ENCODE measurements at places on chromosomes 1 and 21. TPM values are rescaled to one million over a fixed set of nuclear protein-coding genes. Genes with fewer than 3 reads are reported as not detected.

DNA sequence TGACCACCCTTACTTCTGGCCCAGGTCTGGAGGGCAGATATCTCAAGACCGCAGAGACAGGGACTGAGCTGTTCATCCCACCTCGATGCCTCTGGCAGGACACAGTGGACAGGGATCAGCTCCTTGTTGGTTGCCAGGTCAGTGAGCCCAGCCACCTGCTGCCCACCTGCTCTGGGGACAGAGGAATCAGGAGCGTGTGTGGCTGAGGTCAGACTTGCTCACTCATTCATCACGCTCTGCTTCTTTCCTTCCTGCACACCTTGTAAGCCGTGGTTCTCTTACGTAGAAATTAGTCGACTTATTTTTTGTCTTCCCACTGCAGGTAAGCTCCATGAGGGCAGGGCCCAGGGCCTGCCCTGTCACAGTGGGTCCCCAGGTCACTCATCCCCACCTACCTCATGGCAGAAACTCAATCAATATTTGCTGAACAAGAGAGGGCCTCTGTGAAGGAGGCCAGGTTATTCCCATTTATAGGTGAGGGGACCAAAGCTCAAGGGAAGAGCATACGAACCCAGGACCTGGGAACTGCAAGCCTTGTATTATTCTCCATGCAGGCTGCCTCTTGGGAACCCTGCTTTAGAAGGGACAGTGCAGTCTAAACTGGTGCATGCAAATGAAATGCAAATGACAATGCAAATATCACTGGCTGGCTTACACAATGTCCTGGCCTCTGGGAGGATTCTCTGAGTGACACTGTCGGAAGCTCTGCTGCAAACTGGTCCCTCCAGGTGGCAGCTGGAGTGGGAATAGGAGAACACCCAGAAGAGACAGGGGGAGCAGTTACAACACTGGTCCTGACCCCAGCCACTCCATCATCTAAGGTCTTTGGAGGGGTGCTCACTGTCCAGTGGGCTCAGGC is 58.4 kb upstream of the PAX7 start:
- H3K4me3 ChIP-seq: no peak overlapping the region
- H3K27me3 ChIP-seq: no peaks in the 10 kb centered on the region
- no peaks in the 10 kb centered on the region for H3K36me3 ChIP-seq
- no peak overlapping the region for H3K27ac ChIP-seq
- peaks cover 8% of the 10 kb centered on the region for H3K4me1 ChIP-seq

DNA sequence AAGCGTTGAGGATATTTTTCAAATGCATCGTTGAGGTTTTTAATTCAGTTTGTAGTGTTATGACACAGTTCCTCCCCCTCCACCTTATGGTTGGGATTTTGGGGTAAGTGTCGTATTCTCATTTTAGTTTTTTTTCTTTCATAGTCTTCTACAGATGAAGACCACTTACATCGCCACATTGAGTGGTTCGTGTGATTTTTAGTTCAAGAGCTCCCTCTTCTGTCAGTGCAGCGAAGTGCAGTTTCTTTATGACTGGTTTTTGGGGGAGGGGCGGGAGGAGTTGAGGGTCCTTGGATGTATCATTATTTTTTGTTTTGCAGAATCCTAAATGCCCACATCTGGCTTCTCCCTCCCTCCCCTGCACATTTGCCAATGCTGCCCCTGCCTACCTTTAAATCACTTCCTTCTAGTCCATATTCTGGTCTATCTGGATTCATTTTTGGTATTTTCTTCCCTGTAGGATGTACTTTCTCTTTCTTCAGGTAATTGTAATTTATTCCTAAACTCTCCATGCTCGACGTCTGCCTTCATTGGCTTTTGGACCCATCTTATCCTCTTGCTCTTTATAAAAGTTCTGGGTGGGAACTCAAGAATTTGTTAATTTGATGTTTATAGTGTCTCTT is 433.1 kb downstream of the CAMTA1 start:
- H3K27me3 ChIP-seq: peaks cover 8% of the 10 kb centered on the region
- no peaks in the 10 kb centered on the region for H3K36me3 ChIP-seq
- no peak for DNase-seq
- H3K4me1 ChIP-seq: no peaks in the 10 kb centered on the region
- H3K4me3 ChIP-seq: no peak overlapping the region

- no peaks in the 10 kb centered on the region for H3K4me1 ChIP-seq
- no peak overlapping the region for H3K4me3 ChIP-seq
- no peak for DNase-seq
- peaks cover 9% of the 10 kb centered on the region for H3K27me3 ChIP-seq
These were observed 10.2 kb upstream of the DMRTB1 start for GRCh38 chr1:53449021-53449420.

DNA sequence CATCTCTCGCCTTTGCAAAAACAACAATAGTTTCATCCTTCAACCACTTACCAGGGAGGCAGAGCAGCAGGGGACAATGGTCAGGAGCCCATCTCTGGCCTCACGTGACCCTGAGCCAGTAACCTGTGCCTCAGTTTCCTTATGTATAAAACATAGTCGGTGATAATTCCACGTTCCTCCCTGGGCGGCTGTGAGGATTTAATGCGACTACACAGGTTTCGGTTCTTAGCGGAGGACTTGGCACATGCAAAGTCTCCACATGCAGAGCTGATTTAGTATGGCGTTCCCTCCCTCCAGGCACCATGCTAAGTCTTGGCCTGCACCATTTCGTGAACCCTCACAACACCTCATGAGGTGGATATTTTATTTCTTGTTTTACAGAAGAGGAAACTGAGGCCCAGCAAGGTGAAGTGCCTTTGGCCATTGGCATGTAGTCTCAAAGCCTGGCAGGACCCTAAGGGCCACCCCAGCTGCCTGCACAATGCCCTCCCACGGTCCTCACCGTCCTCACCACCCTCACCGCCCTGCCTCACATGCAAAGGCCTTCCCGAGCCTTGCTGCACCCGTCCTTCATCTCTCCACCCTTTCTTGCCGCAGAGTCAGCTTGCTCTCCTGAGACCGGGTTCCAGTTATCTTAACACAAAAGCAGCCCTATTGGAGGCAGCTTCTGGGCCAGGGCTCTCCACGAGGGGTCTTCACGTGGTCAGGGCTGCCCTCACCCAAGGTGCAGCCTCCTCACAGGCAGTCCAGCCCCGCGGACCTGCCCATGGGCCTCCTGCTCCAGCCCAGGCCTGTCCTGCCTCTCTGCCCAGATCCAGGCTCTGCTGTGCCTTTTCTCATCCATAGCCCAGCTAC is 48.9 kb downstream of the SYF2 start:
- H3K4me3 ChIP-seq: no peak overlapping the region
- H3K27me3 ChIP-seq: peaks cover 11% of the 10 kb centered on the region
- H3K27ac ChIP-seq: no peak overlapping the region
- H3K4me1 ChIP-seq: no peaks in the 10 kb centered on the region

Gene RCAN3
- 5.9 TPM for polyA plus RNA-seq

- no peaks in the 10 kb centered on the region for H3K36me3 ChIP-seq
- H3K4me3 ChIP-seq: no peak overlapping the region
- H3K27ac ChIP-seq: no peak overlapping the region
- H3K27me3 ChIP-seq: peaks cover 11% of the 10 kb centered on the region
- no peaks in the 10 kb centered on the region for H3K4me1 ChIP-seq
- no peak for DNase-seq
These were observed 105.9 kb upstream of the POU3F1 start for GRCh38 chr1:38152351-38153065.

Gene OR6K6
- not detected for polyA plus RNA-seq

Gene KRTAP15-1
- polyA plus RNA-seq: not detected

DNA sequence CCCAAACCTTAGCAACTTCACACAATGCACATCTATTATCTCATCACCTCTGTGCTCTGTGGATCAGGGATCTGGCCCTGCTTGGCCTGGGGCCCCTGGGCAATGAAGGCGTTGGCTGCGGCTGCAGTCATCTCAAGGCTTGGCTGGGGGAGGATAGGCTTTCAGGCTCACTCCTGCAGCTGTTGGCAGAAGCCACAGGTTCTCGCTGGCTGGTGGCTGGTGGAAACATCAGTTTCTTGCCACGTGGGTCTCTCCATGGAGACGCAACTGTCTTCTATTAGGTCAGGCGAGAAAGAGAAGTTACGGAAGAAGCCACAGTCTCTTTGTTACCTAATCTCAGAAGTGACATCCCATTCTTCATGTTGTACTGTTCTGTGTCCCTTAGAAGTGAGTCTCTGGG is 3.6 kb upstream of the NPPA start:
- peaks cover 10% of the 10 kb centered on the region for H3K36me3 ChIP-seq
- no peak overlapping the region for H3K27ac ChIP-seq
- H3K4me1 ChIP-seq: no peaks in the 10 kb centered on the region
- H3K27me3 ChIP-seq: peaks cover 3% of the 10 kb centered on the region
- H3K4me3 ChIP-seq: no peak overlapping the region

Gene UCK2
- 21.5 TPM for polyA plus RNA-seq

DNA sequence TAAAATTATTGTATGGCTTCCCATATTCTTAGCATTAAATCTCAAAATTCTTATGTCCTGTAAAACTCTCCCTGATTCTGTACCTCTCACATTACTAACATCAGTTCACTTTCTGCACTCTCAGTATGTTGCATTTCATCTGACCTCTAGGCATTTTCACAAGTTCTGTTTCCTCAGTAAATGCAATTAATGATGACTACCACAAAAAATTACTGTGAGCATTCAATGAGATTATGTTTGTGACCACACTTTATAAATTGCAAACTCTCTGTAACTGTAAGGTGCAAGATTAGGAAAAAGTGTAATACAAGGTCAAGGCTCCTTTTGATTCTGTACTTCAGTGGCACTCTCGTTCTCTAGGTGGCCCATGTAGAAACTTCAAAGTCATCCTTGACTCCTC is 60.4 kb downstream of the LRRC53 start:
- no peak overlapping the region for H3K27ac ChIP-seq
- H3K4me1 ChIP-seq: no peaks in the 10 kb centered on the region
- no peaks in the 10 kb centered on the region for H3K27me3 ChIP-seq
- no peak overlapping the region for H3K4me3 ChIP-seq
- no peak for DNase-seq
- no peaks in the 10 kb centered on the region for H3K36me3 ChIP-seq

- DNase-seq: no peak
- no peaks in the 10 kb centered on the region for H3K4me1 ChIP-seq
- H3K27ac ChIP-seq: no peak overlapping the region
- no peaks in the 10 kb centered on the region for H3K36me3 ChIP-seq
- no peak overlapping the region for H3K4me3 ChIP-seq
These were observed 32.0 kb upstream of the EPS15 start for GRCh38 chr1:51551081-51551480.

DNA sequence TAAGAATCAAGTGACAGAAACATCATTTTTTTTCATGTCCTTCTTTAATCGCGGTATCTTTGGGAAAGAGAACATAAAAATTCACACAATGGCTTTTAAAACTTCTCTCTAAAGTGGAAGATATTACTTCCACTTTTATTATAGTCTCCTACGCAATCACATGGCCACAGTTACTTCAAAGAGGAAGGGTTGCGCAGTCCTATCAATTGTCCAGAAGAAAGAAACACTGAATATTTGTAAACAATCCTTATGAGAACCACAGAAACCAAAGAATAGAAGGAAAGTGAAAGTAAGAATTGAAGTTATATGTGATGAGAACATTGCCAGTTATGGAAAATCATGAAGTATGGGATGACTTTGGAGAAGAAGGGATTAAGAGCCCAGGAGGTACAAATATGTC is 32.6 kb downstream of the CFH start:
- DNase-seq: no peak
- H3K4me1 ChIP-seq: no peaks in the 10 kb centered on the region
- H3K27me3 ChIP-seq: no peaks in the 10 kb centered on the region
- no peaks in the 10 kb centered on the region for H3K36me3 ChIP-seq
- no peak overlapping the region for H3K4me3 ChIP-seq

- no peak overlapping the region for H3K27ac ChIP-seq
- H3K27me3 ChIP-seq: no peaks in the 10 kb centered on the region
- H3K36me3 ChIP-seq: no peaks in the 10 kb centered on the region
- no peak overlapping the region for H3K4me3 ChIP-seq
- DNase-seq: no peak
These were observed 22.5 kb downstream of the XCL1 start for GRCh38 chr1:168598892-168599291.

DNA sequence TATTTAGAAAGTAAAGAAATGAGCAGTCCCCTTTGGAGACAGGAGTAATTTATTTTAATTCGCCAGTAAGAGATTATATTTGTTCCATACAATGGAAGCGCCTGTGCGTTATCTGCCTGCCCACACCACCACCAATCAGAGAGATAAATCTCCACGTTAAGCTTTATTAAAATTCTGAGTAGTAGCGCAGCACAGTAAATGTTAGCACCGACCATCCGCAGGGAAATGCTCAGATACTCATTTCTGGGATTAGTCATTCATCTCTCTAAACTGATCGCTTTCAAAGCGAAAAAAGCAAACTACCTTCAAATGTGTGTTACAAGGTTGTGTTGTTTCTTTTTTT is 1.2 kb downstream of the ETS2 start:
- no peaks in the 10 kb centered on the region for H3K27me3 ChIP-seq
- peak overlapping the region; percentile 99 for H3K27ac ChIP-seq
- peaks cover 3% of the 10 kb centered on the region for H3K36me3 ChIP-seq
- DNase-seq: no peak

- no peak for DNase-seq
- no peaks in the 10 kb centered on the region for H3K4me1 ChIP-seq
- no peaks in the 10 kb centered on the region for H3K27me3 ChIP-seq
- H3K27ac ChIP-seq: no peak overlapping the region
- no peak overlapping the region for H3K4me3 ChIP-seq
These were observed 21.0 kb upstream of the FUCA1 start for GRCh38 chr1:23889074-23889473.

Gene SPATA1
- polyA plus RNA-seq: not detected

DNA sequence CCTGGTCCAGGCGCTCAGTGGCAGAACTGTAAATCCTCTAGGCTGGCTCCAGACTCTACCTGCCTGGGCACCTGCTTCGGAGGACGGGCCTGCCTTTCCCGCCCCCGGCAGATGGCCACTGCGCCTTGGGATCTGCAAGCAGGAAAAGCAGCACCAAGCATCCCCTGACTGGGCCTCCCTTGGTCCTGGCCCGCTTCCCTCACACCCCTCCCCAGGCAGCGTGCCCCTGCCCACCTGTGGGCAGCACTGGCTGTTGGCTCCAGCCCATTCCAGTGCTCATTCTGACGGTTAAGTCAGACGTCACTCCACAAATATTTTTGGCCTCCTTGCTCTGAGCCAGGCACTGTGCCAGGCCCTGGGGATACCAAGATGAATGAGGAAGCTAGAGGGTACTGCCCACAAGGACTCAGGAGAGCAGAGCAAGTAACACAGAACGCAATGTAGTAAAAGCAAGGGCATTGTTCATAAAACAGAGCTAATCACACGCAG is 22.0 kb upstream of the BLACAT1 start:
- peak overlapping the region; percentile 33 for H3K27ac ChIP-seq
- H3K4me3 ChIP-seq: no peak overlapping the region
- peaks cover 12% of the 10 kb centered on the region for H3K4me1 ChIP-seq
- peak; percentile 86 for DNase-seq
- H3K27me3 ChIP-seq: peaks cover 21% of the 10 kb centered on the region
- H3K36me3 ChIP-seq: no peaks in the 10 kb centered on the region

GRCh38 chr1:43482215-43482614 is 28.5 kb upstream of the HYI start:
- H3K36me3 ChIP-seq: no peaks in the 10 kb centered on the region
- H3K27ac ChIP-seq: no peak overlapping the region
- no peak for DNase-seq
- H3K27me3 ChIP-seq: no peaks in the 10 kb centered on the region
- H3K4me3 ChIP-seq: no peak overlapping the region

Measured in stomach (tissue), 19 donors.